Stimulated activated naive CD4-positive, alpha-beta T cell treated with Interleukin-2 at 50 U/mL for 16 hours (primary cell): ENCODE measurements at places on chromosomes 2 and 18.

DNA sequence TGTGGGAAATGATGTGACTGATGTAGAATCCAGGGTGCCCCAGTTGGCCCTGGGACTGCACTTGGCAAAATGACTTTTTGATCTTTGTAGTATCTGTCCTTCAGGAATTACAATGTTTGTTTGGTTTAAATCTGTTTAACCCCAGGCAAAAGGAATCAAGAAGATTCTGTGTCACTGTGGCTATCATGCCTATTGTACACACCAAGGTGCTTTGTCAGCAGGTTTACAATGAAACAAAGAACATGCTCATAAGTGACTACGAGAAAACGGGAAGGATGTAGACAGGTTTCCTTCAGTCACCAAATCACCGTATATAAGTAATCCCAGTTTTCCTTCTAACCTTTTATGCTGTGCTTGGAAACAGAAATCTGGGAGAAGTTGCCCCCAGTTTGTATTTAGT, 109.5 kb downstream of the RTN4 start:
- DNase-seq, result no peak

DNA sequence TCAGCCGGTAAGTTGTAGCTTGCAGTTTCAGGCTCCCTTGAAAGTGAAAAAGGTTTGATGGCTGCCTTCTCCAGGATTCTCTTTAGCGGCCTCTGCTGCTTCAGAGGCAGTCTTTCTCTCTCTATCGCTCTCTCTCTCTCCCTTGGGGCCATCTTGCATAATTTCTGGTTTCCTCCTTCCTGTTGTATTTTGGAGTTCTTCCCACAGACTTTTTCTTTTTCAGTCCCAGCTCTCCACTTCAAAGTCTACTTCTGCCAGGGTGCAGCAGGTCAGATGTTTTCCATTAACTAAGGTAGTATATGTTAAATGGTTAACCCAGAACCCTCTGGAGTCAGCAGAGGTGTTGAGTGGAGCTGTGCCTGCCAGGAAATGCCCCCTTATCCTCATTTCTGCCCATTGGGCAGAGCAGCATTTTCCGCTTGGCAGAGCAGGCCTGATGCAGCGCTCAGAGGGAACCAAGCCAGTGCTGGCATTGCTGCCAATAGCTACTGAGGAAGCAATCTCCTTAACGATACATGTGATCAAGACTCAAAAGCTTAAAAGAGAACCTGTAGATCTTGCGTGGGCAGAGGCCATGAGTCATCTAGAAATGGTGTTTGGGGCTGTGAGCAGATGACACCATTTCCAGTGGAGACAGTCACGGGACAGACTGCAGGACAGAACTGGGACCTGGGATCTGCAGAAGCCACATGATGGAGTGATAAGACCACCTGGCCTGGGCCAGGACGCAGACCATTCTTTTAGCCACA, 20.8 kb downstream of the DBI start:
- DNase-seq, result peak; percentile 35

- no peak for DNase-seq
Measured at GRCh38 chr18:58785171-58785805, 79.4 kb upstream of the ZNF532 start.

- DNase-seq, result no peak
Measured at GRCh38 chr2:232562515-232563151, 12.1 kb downstream of the EIF4E2 start.

DNA sequence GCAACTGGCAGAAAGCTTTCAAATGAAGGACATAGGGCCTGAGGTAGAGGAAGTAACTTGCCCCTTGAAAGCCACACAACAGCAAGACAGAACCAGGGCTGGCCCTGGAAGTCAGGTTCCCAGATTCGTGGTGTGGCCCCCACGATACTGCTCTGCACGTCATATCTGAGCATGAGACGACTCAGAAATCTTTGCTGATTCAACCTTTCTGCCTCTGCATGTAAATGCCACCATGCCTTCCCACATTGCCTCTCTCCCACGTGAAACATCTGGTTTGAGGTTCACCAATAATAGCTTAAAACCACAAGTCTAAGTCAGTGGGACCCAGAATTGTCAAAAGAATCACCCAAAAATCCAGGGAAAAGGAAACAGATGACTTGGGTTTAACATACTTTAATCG, 214.0 kb upstream of the TRIB2 start:
- peak; percentile 52 for DNase-seq

- DNase-seq, result no peak
Measured at GRCh38 chr2:46161315-46161714, 135.9 kb upstream of the EPAS1 start.

DNA sequence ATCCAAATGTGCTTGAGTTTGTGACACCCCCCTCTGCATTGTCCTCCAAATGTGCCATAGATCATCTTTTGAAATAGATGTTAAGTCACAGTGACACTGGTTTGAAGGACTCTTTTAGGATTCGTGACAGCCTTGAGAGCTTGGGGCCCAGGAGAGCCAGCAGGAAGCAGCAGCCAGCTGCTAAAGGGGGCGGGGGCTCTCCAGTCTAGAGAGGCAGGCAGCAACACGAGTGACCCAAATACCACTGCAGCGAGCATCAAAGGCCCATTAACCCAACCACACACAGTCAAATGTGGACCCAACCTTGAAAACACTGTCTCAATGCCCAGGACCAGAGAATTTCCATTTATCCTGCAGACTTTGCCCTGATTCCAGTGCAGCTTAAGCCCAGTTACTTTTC, 75.6 kb downstream of the ZBTB7C start:
- DNase-seq, result no peak

- DNase-seq, result no peak
Measured at GRCh38 chr18:36381075-36381474, 83.6 kb downstream of the FHOD3 start.

- DNase-seq, result no peak
Measured at GRCh38 chr2:129181433-129181832, 798.0 kb upstream of the RAB6C start.

DNA sequence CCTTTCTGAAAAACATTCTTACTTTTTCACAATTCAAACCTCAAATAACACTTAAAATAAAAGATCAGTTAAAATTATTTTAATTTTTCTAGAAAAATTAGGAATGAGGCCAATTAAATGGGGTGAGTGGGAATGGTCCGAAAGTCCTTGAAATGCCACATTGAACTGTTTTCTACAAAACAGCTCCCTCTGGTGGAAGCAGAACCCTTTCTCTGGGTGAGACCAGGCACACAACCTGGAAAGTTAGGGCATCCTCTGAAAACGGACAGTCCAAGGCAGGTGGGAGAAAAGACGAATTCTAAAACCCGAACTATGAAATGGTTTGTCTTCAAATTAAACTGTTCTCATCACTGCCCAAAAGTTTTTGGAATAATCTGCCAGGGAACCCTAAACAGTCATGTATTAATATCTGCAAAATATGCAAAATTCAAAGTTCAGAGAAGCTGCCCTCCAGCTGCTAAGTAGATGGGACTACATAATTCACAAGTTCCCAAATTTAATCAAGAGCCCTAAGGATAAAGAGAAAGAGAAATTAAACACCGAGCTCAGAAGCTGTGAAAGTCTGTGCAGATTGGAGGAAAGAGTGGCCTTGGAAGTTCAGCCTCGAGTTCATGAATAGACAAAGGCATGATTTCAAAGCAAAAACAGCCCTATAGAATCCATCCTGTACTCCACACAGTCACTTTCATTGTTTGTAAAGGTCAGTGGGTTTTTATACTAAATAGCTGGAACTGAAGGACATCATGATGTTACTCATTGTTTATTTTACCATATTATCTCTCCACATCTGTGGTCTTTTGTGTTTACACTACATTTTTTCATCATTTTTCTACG, 108.3 kb downstream of the PIEZO2 start:
- no peak for DNase-seq

- DNase-seq, result no peak
Measured at GRCh38 chr2:223647258-223647952, 45.2 kb upstream of the SCG2 start.

GRCh38 chr18:12838178-12838634, 45.8 kb downstream of the PTPN2 start:
- no peak for DNase-seq

DNA sequence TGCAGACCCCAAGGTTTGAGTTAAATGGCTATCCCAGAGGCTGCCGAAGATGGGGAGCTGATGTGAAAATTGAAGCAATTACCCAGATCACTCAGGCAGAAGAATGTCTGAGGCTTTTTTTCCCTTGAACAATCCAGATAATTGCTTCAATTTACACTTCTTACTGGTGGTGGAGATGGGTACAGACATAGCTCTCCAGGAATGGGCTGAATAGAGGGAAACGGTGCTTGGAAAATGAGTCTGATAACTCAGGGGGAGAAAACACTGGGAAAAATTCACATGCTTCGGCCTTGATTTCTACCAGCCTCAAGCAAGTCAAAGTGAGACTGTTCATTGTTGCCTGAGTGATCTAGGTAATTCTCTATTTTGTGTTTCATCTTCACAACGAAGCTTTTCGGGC, 9.5 kb upstream of the KIF5C start:
- DNase-seq, result no peak

- DNase-seq, result no peak
Measured at GRCh38 chr2:114534116-114535084, 92.0 kb downstream of the DPP10 start.

GRCh38 chr2:214481204-214481603, 70.3 kb downstream of the VWC2L start:
- DNase-seq, result no peak

DNA sequence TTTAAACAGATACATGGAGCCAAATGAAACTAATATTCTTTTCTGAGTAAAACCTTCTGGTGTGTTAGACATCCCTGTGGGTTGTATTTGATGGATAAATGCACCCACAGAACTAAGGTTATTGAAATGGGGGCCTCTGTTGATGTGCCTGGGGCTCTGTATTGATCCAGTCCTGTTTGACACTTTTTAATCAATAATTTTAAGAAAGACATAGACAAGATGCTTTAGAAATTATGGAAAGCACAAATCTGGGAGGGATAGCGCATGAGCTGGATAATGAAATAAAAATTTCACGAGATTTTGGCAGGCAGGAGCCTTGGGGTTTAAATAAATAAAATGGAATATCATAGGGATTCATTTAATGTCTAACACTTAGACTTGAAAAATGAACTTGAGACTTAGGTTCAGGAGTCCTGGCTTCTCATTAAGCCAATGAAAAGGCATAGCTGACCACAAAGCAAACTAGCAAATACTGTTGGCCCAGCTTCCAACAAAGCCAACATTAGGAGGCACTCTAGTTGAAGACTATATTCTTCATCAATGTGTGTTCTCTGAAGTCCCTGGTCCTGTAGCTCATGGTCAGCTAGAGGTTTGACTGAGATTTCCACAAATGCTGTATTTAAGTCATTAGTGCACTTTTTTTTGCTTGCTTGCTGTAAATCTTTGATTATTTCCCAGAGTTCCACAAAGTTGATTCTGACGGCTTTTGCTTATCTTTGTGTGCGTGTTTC, 64.2 kb upstream of the SH3RF3 start:
- no peak for DNase-seq

GRCh38 chr2:28128281-28128950, 237.9 kb downstream of the BABAM2 start:
- DNase-seq, result no peak

GRCh38 chr18:54926593-54927325, 32.5 kb downstream of the CCDC68 start:
- DNase-seq, result no peak

- no peak for DNase-seq
Measured at GRCh38 chr2:119469661-119470297, 38.1 kb downstream of the TMEM37 start.

GRCh38 chr2:240786355-240786841, 33.6 kb downstream of the KIF1A start:
- no peak for DNase-seq

- DNase-seq, result no peak
Measured at GRCh38 chr18:37481491-37481890, 84.1 kb downstream of the CELF4 start.

GRCh38 chr2:70247364-70248180, 856 bp downstream of the TIA1 start:
- no peak for DNase-seq

GRCh38 chr2:218721934-218722333, 11.3 kb downstream of the TTLL4 start:
- DNase-seq, result no peak

- DNase-seq, result no peak
Measured at GRCh38 chr2:147923846-147924245, 79.0 kb downstream of the ACVR2A start.

- no peak for DNase-seq
Measured at GRCh38 chr18:54416436-54416835, 58.7 kb downstream of the C18orf54 start.

DNA sequence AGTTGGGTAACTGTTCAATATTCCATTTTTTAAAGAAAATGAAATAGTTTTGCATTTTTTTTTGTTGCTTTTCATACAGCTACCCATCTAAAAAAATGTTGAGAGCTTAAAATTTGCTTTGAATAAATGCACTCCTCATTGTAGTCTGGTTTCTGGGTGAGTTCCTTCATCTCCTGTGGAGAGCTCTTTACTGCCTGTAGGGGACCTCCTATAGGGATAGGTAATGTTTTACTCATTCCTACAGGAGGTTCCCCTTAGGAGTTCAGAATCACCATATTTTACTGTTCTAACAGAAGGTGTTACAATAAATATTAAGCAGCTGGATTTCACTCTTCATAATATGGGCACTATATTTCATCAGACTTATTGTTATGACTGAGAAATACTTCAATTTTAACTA, 947.3 kb upstream of the CRIM1 start:
- no peak for DNase-seq

DNA sequence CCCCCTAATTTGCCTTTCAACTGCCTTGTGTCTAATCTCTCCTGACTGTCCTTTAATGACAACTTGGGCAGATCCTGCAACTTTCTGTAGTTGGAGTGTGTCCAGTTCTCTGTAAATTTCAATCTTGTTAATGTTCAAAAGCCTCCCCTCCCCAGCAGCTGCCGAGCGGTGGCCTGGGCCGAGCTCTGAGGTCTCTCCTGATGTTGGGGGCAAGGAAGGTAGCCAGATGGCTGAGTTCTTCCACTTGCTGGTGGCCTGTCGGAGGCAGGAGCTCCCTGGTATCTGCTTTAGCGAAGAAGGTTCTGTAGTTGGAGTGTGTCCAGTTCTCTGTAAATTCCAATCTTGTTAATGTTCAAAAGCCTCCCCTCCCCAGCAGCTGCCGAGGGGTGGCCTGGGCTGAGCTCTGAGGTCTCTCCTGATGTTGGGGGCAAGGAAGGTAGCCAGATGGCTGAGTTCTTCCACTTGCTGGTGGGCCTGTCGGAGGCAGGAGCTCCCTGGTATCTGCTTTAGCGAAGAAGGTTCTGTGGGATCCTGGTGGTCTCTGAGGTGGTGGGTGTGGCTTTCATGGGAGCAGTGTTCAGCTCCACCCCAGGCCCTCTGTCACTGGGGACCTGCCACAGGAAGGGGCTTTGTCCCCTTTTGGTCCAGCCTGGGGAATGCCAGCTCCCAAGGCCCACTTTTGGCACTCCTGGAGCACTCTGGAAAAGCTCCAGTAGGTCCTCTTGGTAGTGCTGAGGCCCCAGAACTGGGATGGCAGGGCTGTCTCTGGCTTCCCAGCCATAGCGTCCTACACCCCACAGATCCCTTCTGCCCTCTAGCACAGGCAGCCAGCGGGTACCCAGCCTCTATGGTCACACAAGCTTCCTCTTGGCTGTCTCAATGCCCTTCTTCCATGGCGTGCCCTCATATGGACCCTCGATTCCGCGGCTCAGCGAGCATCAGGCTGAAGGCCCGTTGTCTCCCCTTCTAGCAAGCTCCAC, 211.9 kb downstream of the ALPK2 start:
- no peak for DNase-seq

- DNase-seq, result no peak
Measured at GRCh38 chr2:38121481-38121880, 45.5 kb upstream of the CYP1B1 start.
